ENCODE measurements at places on chromosomes 4 and X.

DNA sequence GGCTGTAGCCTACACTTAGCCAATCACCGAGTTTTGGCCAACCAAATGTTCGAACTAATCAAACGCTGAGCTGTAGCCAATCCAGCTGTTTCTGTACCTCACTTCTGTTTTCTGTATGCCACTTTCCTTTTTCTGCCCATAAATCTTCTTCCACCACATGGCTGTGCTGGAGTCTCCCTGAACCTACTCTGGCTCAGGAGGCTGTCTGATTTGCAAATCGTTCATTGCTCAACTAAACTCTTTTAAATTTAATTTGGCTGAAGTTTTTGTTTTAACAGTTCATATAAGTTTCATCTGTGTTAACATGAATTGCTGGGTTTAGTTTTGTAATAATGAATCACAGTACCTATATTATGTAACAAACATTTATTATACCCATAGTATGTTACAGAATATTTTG, 160.7 kb upstream of the PCDH7 start:
- DNase-seq = no peak

- DNase-seq = no peak
Measured at GRCh38 chrX:2559124-2559523, 58.3 kb upstream of the DHRSX start.

DNA sequence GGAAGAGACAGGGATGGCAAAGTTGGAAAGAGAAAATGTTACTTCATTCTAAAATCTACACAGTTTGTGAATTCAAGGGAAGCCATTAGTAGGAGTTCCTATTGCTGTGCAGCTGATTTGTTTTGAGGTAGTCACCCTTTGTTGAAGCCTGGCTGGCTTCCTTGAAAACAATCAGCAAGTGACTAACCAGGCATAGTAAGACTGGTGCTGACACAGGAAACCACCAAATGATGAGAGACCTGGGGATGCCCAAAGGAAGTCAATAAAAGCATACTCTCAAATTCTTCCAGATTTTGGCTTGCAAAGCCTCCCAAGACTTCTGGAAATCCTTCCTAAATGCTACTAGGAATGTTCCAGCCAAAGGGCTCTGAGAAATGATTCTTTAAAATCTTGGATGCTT, 23.9 kb upstream of the PRDM8 start:
- no peak for DNase-seq

DNA sequence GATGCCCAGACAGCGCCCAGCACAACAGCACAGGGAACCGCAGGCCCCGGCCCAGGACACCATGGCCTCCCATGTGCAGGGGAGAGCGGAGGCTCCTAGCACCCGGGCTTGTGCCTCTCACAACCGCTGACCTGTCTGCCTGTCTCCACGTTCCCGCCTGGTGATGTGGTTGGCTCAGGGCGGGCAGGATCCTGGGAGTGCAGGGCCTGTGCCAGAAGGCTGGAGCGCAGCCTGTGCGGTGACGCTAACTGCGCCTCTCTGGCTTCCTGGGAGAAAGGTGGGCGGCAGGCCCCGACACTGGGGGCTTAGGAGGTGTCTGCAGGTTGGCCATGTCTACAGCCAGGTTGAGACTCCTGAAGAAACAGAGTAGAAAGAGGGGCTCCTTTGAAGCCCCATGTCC, 48.7 kb downstream of the CPZ start:
- no peak for DNase-seq

DNA sequence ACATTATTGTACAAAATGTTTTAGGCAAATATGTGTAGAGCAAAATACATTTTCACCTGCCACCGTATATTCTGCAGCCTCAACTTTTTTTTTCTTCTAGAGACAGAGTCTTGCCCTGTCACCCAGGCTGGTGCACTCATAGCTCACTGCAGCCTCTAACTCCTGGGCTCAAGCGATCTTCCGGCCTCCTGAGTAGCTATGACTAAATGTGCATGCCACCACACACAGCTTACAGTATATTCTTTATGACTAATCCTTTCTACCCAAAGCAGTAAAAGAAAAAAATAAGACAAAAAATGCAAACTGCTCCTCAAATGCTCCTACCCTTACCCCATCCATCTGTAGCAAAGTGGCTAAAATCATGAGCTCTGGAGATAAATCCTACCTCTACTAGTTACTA, 426.3 kb downstream of the KCNIP4 start:
- no peak for DNase-seq

DNA sequence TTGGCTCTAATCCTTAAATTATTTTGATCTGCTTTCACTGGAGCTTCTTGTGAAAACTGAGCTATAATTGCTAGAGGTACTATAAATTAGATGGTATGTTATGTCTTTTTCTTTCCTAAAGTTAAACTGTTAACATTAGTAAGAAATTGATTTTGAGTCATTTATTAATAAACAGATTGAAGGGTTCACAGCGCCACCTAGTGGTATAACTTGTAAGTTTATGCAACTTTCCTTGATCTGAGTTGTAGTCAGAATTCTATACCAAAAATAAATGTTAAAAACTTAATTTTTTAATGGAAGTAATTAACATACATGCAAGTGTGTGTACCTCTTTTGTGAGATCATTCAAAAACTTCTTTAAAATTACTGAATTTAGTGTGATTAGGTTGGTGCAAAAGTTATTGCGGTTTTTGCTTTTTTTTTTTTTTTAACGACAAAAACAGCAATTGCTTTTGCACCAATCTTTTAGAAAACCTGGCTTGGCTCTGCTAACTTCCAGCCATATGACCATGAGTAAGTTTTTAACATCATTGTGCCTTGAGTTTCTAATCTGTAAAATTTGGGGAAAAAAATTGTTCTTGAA, 151.5 kb downstream of the CENPC start:
- no peak for DNase-seq

GRCh38 chr4:43379016-43379415, 486.5 kb downstream of the GRXCR1 start:
- no peak for DNase-seq

DNA sequence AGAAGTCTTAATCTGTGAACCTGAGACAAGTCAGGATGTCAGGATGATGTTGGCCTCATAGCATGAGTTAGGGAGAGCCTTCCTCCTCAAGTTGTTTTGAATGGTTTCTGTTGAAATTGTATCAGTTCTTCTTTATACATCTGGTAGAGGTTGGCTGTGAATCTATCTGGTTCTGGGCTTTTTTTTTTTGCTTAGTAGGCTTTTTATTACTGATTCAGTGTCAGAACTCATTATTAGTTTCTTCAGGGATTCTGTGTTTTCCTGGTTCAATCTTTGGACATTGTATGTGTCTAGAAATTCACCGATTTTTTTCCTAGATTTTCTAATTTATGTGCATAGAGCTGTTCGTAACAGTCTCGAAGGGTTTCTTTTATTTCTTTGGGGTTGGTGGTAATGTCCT, 14.9 kb downstream of the GLUD2 start:
- no peak for DNase-seq

DNA sequence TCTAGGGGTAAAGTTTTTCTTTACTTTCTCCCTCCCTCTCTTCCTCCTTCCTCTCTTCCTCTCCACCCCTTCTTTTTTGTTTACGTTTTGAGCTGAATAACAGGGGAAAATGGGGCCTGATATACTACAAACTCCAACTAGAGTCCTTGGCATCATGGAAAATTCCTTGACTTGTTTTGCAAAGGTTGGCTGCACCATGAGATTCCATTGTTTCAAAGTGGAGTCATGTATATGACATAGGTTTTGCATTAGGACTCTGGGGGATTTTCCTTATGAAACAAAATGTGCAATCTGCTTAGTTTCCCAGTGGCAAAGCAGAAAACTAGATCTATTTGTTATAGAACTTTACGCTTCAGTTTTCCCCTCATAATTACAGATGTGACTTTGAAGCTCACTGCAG, 233.5 kb upstream of the PGRMC2 start:
- no peak for DNase-seq
